Activated naive CD4-positive, alpha-beta T cell treated with anti-CD3 and anti-CD28 coated beads for 36 hours (primary cell): ENCODE measurements at places on chromosomes 16 and 17.
A peak's percentile ranks its signal among the peaks of the same experiment; 100 is the strongest.

DNA sequence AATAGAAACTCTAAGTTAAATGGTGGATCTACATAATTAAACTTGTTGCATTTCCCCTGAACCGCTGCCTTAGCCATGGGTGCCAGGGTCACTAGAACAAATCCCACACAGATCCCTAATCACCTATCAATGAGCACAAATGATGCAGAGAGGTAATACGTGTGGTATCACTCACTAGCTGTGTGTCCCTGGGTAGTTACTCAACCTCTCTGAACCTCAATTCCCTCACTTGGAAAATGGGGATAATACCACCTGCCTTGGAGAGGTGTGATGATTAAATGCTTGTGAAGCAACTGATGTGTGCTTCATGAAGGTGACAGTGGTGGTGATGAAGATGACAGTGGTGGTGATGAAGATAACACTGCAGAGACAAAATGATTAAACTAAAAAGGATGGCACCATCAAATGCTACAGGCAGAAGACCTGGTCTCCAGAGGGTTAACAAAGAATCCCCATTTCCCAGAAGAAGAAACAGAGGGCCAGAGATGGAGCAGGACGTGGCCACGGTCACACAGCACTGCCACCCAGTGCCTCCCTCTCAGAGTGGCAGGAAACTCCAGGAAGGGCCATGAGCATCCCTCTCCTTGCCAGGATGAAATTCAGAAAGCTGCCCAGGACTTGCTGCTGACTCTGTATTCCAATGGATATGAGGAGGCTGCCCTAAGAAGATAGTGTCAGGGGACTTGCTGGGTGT, 17.9 kb upstream of the FOXF1 start:
- DNase-seq = no peak

GRCh38 chr17:63295288-63295687, 150.8 kb downstream of the CYB561 start:
- DNase-seq = no peak

DNA sequence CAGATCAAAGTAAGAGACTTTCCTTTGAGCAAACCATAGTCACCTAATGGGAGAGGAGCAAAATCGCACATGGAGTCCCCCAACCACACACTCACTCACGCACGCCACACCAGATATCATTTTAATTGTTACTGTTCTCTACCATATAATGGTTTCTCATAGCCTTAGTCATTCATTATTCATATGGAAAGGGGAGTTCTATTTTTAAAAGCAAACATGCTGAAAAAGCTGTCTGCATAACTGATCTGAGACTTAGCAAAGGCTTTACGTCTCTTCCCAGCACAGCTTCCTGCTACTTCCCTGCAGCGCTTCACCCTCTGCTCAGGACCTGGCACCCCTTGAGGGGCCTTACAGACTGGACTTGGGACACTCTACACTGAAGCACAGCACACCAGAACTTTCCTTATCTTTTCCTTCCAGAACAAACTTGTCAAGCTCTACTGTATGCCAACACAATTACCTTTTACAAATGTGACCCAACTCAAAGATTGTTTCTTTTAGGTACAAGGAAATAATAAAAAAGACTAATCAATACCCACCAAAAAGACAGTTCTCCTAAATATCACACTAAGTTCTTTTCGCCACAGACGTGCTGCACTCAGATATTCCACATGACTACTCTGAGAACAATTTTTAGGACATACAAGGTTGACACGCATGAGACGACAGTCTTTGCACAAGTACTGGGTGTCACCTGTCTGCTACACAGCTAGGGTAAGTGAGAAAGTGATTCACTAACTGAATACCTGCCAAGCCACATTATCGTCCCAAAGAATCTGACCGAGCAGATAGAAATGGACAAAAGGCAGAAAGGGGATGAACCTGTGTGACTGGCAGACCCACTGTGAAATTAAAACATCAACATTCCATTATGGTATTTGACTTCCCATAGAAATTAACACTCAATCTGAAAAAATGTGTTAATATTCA, 21.5 kb downstream of the SRP68 start:
- DNase-seq = no peak

- no peak for DNase-seq
Measured at GRCh38 chr17:1985093-1985492, 40.0 kb downstream of the RTN4RL1 start.

GRCh38 chr16:27365142-27366089, 36.6 kb upstream of the IL21R start:
- peak; percentile 53 for DNase-seq

- no peak for DNase-seq
Measured at GRCh38 chr17:34207572-34207971, 47.5 kb upstream of the CCL2 start.
